Omental fat pad (tissue), 4 donors: ENCODE measurements at places on chromosomes 1 and 21. TPM values are rescaled to one million over a fixed set of nuclear protein-coding genes. Genes with fewer than 3 reads are reported as not detected.

- no peak for DNase-seq
Observed at GRCh38 chr1:8764293-8764937, 53.0 kb downstream of the RERE start.

DNA sequence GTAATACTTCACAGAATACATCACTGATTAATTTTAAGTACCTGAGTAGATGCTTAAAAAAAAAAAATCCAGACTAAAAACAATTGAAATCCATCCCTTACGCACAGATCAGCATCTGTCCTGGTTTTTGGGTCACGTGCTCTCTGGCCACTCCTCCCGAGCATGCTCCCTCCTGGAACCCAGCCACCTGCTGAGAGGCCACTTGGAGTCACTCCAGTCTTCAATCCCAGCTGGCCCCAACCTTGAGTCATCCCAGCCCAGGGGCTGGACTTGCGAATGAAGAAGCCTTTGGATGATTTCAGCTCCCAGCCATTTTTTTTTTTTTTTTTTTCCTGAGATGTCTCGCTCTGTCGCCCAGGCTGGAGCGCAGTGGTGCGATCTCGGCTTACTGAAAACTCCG lies 8.9 kb downstream of the MAP1LC3C start:
- DNase-seq = peak; percentile 27

GRCh38 chr1:161218301-161219077 lies 3.4 kb downstream of the FCER1G start:
- DNase-seq = no peak

GRCh38 chr1:192949783-192950182 lies 109.4 kb downstream of the UCHL5 start:
- no peak for DNase-seq

DNA sequence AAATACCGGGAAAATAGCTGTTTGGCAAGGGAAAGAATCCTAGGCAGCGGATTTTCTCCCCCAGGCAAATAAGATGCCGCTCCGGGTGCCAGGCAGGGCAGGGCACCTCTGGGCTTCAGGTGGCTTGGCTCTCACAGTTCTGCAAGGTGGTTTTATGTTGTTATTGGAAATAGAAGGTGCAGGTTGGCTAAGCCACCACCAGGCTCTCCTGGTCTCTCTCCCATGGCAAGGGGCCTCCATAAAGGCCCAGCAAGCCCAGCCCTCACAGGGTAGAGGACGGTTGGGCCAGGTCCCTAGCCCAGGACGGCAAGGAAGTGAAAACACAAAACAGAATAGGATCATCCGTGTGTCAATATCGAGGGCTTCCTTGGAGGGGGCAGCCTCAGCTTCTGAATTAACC lies 37.6 kb upstream of the GPR153 start:
- DNase-seq = no peak

GRCh38 chr1:158931055-158931737 lies at the start of gene PYHIN1:
Gene PYHIN1 (plus strand): TSS chr1:158931552. CDS start chr1:158936911, 5,359 bp downstream.
- DNase-seq = no peak

Gene ADGRB2
- total RNA-seq = 2.2 TPM

Gene TEX50
- total RNA-seq = not detected

Gene LHX8
- not detected for total RNA-seq

Gene FAM151A
- 0.72 TPM for total RNA-seq
